ENCODE measurements at places on chromosomes 4 and X. TPM values are rescaled to one million over a fixed set of nuclear protein-coding genes. Genes with fewer than 3 reads are reported as not detected.

DNA sequence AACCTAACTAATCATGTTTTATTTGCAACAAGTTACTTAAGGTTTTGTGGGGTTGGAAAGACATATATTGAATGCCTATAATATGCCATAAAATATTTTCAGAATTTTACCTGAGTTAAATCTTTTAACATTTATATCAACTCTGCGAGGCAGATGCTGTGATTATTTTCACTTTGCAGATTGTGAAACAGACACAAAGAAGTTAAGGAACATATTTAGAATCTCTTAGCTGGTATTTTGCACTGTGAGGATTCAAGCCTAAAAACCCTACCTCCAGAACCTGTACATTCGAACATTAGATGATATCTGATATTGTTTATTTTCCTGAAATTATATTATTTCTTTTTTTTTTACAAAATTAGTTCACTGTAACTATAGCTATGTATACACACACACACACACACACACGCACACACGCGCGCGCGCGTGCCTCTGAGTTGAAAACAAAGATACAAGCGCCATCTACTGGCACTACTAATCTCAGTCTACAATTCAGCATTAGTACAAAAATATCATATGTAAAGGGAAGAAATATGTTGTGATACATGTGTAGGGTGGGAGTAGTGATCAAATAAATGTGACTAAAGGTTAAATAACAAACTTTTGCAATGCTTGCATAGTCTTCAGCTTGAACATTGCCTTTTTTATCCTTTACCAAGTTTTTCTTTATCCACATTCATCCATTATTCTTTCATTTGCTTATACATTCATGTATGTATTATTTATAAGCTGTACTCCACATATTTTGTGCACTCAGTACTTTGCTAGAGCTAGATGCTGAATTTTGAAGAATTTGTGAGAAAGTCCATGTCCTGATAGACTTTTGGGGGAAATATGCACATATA is 61.5 kb downstream of the ANXA10 start:
- H3K27ac ChIP-seq: peak overlapping the region; percentile 49
- no peaks in the 10 kb centered on the region for H3K36me3 ChIP-seq
- peak overlapping the region; percentile 11 for H3K4me3 ChIP-seq
- DNase-seq: peak; percentile 85
- no peaks in the 10 kb centered on the region for H3K27me3 ChIP-seq
- peaks cover 15% of the 10 kb centered on the region for H3K4me1 ChIP-seq

DNA sequence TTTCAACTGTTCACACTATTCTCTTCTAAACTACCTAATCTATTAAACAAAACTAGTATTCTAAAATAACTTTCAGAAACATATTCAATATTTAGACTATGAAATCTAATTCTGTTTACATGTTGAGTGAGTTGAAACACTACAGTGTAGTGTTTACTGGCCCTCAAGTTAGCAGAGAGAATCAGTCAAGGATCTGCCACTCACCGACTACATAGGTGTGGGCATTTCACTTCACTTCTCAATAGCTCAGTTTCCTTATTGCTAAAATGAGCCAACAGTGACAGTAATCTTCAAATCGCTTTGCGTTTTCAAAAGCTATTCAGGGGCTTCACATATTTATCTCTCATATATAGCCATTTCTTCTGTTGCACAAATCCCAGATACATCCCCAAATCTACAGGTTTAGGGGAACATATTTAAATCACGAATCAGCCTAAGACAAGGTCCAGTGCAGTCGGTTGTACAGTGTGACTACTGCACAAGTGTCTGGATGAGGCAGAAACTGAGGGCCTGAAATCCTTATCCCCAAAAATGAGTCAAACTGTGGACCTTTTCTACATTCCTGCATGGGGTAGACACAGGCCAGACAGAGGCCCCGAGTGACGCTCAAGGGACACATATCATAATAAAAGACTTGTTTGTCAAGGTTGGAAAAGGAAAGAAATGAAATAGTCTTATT is 129.8 kb downstream of the PPP3CA start:
- H3K36me3 ChIP-seq: no peaks in the 10 kb centered on the region
- DNase-seq: no peak
- H3K4me3 ChIP-seq: no peak overlapping the region
- H3K4me1 ChIP-seq: peaks cover 73% of the 10 kb centered on the region
- no peaks in the 10 kb centered on the region for H3K27me3 ChIP-seq

DNA sequence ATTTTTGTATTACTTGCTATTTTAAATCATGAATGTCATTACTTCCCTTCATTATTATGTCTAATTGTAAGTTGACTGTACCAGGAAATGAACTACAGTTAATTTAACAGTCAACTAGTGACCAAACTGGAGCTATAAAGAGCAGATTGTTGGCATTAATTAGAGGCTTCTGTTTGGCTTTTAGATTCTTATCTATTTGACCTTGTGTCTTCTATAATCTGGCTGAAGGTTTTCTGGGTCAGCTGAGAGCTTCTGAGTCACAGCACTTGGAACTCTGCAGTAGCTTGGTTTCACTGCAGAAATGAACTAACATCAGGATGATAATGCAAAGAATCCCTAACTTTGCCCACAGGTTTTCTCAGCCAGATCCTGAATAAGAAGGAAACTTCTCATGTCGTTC is 169.2 kb upstream of the LEF1 start:
- no peak for DNase-seq
- H3K4me3 ChIP-seq: no peak overlapping the region
- no peaks in the 10 kb centered on the region for H3K27me3 ChIP-seq

- H3K27me3 ChIP-seq: no peaks in the 10 kb centered on the region
- H3K27ac ChIP-seq: no peak overlapping the region
These were observed 138.0 kb upstream of the FGF13 start for GRCh38 chrX:138849521-138849920.

GRCh38 chrX:134632355-134632754 is 25.9 kb downstream of the PLAC1 start:
- no peak overlapping the region for H3K4me3 ChIP-seq
- H3K27ac ChIP-seq: no peak overlapping the region
- no peaks in the 10 kb centered on the region for H3K36me3 ChIP-seq
- DNase-seq: no peak

GRCh38 chr4:1472148-1472797 is 66.0 kb upstream of the NKX1-1 start:
- no peak overlapping the region for H3K4me3 ChIP-seq
- H3K27me3 ChIP-seq: peaks cover 6% of the 10 kb centered on the region
- H3K4me1 ChIP-seq: peaks cover 14% of the 10 kb centered on the region
- H3K27ac ChIP-seq: no peak overlapping the region

DNA sequence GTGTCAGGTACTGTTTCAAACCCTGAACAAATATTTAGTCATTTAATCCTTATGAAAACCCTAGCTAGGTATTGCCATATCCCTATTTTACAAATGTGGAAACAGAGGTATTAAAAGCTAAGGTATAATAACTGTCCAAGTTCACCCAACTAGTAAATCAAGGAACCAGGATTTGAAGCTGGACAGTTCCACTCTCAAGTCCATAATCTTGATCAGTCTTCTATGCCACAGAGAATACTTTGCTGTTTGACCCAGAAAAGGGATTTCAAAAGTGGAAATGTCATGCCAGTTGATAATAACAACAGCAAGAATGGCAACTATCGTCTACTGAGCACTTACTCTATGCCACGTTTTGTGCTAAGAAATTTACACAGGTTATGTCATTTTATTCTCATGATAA is 90.4 kb upstream of the KIT start:
- H3K36me3 ChIP-seq: no peaks in the 10 kb centered on the region
- no peak overlapping the region for H3K4me3 ChIP-seq
- no peaks in the 10 kb centered on the region for H3K27me3 ChIP-seq
- no peaks in the 10 kb centered on the region for H3K4me1 ChIP-seq
- no peak for DNase-seq

DNA sequence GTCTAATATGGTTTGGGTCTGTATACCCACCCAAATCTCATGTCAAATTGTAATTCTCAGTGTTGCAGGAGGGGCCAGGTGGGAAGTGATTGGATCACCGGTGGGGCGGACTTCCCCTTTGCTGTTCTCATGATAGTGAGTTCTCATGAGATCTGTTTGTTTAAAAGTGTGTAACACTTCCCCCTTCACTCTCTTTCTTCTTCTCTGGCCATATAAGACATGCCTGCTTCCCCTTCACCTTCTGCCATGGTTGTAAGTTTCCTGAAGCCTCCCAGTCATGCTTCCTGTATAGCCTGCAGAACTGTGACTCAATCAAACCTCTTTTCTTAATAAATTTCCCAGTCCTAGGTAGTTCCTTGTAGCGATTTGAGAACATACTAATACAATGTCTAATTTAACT is 19.7 kb upstream of the SCRG1 start:
- no peaks in the 10 kb centered on the region for H3K27me3 ChIP-seq
- no peak overlapping the region for H3K27ac ChIP-seq
- H3K36me3 ChIP-seq: no peaks in the 10 kb centered on the region
- H3K4me3 ChIP-seq: no peak overlapping the region
- no peak for DNase-seq

DNA sequence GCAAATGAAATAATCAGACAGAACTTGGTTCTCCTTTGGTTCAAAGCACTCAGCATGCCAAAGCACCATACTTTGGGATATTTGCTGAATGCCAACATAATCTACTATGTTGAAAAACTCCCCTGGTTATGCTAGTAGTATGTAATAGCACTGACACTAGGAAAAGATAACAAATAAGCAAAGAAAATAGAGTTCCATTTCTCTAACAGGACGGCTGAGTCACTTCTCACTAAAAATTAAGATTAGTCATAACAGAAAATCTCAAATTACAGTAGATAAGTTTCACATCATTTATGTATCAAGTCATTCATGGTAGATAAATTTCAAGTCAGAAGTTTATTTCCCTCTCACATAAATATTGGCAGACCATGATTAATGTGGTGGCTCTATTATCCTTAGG is 17.9 kb downstream of the PDHA2 start:
- H3K36me3 ChIP-seq: no peaks in the 10 kb centered on the region
- H3K4me1 ChIP-seq: no peaks in the 10 kb centered on the region
- DNase-seq: no peak

GRCh38 chr4:16807355-16807754 is 91.1 kb downstream of the LDB2 start:
- H3K27ac ChIP-seq: no peak overlapping the region
- no peak for DNase-seq
- H3K4me1 ChIP-seq: no peaks in the 10 kb centered on the region
- H3K4me3 ChIP-seq: no peak overlapping the region
- H3K36me3 ChIP-seq: no peaks in the 10 kb centered on the region

DNA sequence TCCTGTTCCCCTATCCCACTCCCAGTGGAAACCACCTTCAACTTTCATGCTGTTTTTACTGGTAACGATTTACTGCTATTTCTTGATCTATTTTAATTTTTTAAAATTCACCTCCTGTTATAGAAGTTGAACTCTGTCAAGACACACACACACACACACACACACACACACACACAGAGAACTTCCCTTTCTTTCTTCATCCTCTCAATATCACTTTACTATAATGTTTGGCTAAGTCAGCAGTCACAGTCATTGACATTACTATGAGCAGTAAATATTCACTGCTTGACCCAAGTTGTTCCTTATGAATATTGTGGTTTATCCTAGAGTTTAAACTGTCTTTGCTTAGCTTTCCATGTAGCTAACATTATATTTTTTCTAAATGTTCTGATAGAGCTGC is 24.0 kb upstream of the SGMS2 start:
- H3K27me3 ChIP-seq: no peaks in the 10 kb centered on the region
- no peak for DNase-seq
- no peaks in the 10 kb centered on the region for H3K36me3 ChIP-seq
- H3K27ac ChIP-seq: no peak overlapping the region

GRCh38 chr4:182000077-182000476 is 243.1 kb upstream of the TENM3 start:
- H3K27ac ChIP-seq: no peak overlapping the region
- no peak overlapping the region for H3K4me3 ChIP-seq
- no peaks in the 10 kb centered on the region for H3K4me1 ChIP-seq
- no peaks in the 10 kb centered on the region for H3K36me3 ChIP-seq
- DNase-seq: no peak

DNA sequence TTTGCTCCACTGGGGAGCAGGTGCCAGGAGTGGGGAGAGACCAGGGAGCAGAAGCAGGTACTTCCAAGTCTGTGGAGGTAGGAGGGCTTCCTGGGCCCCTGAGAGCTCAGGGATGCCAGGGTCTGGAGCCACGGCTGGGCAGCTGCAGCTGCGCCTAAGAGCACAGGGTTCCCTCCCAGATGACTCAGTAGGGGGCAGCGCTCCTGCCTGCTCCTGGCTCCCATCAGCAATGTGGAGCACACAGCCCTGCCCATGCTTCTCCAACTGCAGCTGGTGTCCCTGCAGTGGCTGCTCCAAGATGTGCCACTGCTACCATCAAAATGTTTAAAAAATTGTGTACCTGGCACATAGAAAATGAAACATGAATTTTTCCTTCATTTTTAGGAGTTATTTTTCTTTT is 1028.2 kb downstream of the PCDH7 start:
- no peak overlapping the region for H3K4me3 ChIP-seq
- H3K36me3 ChIP-seq: no peaks in the 10 kb centered on the region
- H3K27ac ChIP-seq: no peak overlapping the region
- no peaks in the 10 kb centered on the region for H3K27me3 ChIP-seq
- H3K4me1 ChIP-seq: no peaks in the 10 kb centered on the region

- no peaks in the 10 kb centered on the region for H3K27me3 ChIP-seq
- DNase-seq: no peak
- no peak overlapping the region for H3K27ac ChIP-seq
- H3K4me1 ChIP-seq: no peaks in the 10 kb centered on the region
- H3K4me3 ChIP-seq: no peak overlapping the region
These were observed 131.2 kb upstream of the SMARCAD1 start for GRCh38 chr4:94076498-94076897.

DNA sequence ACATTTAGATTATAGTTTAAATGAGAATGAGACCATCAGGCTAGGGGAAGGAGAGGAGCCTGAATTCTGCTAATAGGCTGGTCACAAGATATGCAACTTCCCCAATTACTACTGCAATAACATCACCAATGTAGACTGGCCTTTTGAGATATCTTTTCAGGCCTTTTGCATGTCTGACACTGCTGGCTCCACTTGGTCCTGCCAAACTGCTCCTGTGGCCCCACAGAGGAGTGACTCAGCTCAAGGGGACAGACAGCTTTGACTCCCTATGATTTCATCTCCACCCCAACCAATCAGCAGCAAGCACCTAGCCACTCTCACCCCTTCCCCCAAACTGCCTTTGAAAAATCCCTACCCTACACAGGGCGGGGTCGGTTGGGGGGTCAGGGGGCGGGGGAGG is 22.8 kb downstream of the GPRIN3 start:
- peak overlapping the region; percentile 34 for H3K27ac ChIP-seq
- H3K27me3 ChIP-seq: no peaks in the 10 kb centered on the region
- H3K36me3 ChIP-seq: no peaks in the 10 kb centered on the region

The SORCS2 gene
- under 0.01 TPM for total RNA-seq

The ETDA gene
- not detected for total RNA-seq

The PAK3 gene
- 4.6 TPM for total RNA-seq

The ATP10D gene
- 20.9 TPM for total RNA-seq

The CSAG1 gene
- not detected for total RNA-seq

The C4orf51 gene
- not detected for total RNA-seq

The ELOVL6 gene
- 5.8 TPM for total RNA-seq

The TRAM1L1 gene
- 4.8 TPM for total RNA-seq

The CT45A2 gene
- not detected for total RNA-seq

The TIGD4 gene
- total RNA-seq: 4.1 TPM

The IL15 gene
- 1.2 TPM for total RNA-seq

The MED14 gene
- total RNA-seq: 107 TPM
